Stimulated activated naive B cell treated with anti-CD40 and anti-IgM and Interleukin-4, amounts not matched to agents 10 μg/mL and 1 μg/mL and 100 μg/mL, for 72 hours (primary cell): ENCODE measurements at places on chromosomes 1 and 21.

DNA sequence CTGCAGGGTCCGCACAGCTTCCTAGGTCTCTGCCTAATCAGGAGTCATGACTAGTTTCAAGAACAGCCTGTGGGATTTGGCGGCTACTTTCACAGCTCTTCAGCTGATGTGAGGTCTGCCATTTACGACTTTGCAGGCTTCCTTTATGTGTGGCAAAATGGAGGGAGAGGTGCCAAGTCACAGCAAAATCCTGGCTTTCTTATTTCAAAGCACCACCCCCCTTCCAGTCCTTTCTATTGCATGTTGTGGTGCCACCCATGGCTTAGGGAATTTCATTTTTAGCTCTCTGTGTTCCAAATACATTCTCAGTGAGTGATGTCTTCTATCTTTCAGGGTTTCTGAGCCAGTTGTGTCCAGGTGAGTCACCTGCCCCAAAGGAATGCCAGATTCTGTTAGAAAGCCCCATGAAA lies 75.1 kb upstream of the WLS start:
- no peak for DNase-seq

DNA sequence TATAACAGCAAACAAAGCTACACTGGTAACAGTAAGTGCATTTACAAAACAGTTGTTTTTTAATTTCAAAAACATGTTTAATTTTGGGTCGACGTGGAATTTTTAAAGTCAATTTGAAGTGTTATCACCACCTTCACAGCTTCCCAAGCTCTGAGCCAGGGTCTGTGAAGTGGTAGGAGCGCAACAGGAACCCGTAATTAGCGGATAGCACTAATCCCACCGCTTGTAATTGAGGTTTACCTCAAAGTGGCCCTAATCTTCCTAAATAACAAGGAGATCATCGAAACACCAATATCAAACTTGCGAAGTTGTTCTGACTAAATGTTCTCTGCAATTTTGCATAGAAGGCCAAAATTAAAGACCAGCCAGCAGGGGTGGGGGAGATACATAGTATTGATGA lies 18.8 kb downstream of the LBR start:
- no peak for DNase-seq

- no peak for DNase-seq
Measured at GRCh38 chr1:21143752-21144151, 32.9 kb downstream of the EIF4G3 start.

- DNase-seq, result no peak
Measured at GRCh38 chr21:21029164-21029563, 31.0 kb downstream of the NCAM2 start.

DNA sequence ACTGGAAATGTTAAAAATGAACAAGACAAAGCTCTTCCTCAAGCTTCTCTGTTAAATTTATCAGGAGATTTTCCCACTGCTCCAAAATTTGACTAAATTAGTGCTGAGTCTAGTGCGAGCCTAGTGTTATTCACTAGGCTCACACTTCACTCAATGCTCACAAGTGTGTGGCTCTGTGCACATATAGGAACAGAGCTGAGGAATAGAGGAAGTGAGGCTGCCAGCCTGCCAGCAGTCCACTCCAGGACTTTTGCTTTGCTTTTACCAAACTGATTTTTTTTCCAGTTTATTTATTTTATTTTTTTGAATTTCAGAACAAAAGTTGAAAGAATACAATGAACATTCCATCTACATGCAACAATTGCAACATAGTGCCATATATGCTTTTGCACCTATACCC lies 87.2 kb downstream of the VAV3 start:
- no peak for DNase-seq

DNA sequence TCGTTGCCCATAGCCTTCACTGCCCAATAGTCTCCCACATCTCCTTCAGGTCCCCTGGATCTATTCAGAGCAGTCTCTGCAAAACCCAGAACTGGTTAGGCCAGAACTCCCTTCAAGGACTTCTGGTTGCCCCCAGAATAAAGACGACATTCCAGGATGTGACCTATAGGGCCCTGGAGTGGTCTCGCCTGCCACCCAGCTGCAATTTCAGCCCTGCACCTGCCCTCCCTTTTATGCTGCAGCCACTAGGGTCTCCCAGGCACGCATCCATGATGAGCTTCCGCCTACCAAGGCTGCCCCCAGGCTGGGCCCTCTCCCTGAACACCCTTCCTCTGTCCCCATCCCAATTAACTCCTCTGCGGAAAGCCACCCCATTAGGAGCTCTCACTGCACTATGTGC lies 7.2 kb upstream of the TSPEAR start:
- no peak for DNase-seq

DNA sequence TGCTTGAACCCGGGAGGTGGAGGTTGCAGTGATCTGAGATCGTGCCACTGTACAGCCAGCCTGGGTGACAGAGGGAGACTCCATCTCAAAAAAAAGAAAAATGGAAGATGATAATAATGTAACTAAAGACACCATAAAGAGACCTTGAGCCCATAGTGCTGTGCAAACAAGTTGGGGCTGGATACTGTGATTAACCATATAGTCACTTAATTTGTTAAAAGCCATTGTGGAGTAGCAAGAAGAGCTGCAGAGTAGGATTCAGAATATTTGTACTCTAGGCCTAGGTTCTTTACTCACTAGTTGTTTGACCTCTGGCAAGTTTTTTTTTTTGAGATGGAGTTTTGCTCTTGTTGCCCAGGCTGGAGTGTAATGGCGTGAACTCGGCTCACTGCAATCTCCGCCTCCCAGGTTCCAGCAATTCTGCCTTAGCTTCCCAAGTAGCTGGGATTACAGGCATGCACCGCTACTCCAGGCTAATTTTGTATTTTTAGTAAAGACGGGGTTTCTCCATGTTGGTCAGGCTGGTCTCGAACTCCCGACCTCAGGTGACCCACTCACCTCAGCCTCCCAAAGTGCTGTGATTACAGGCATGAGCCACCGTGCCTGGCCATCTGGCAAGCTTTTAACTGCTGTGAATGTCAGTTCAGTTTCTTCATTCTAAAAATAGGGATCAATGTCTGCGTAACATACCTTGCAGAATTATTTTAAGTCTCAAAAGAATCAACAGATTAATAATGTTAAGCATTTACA lies 12.8 kb downstream of the CAP1 start:
- DNase-seq, result no peak

- no peak for DNase-seq
Measured at GRCh38 chr1:163162381-163162914, 40.3 kb downstream of the RGS5 start.

DNA sequence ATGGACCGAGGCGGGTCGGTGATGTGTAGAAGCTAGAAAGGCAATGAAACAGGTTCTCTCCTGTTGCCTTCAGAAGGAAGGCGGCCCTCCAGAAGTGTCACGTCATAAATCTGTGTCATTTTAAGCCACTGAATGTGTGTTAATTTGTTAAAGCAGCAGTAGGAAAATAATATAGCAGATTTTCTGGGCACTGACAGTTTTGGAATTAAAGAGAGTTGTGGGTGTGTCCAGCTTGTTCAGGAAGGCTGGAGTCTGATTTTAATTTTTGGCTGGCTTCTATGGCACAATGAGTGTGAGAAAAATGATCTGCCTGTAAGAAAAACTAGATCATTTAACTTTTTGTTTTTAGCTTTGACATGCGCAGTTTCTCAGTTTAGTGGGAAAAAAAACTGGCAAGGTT lies 177.3 kb downstream of the EDEM3 start:
- no peak for DNase-seq

GRCh38 chr1:148264374-148265276 lies 112.5 kb upstream of the NBPF11 start:
- no peak for DNase-seq

GRCh38 chr1:198333744-198334143 lies 176.9 kb downstream of the NEK7 start:
- DNase-seq, result no peak

GRCh38 chr1:225652729-225653462 lies at the start of gene ENAH:
Gene ENAH (minus strand): TSS chr1:225653123. CDS start chr1:225652690, 433 bp downstream.
- peak; percentile 31 for DNase-seq

- no peak for DNase-seq
Measured at GRCh38 chr1:15570861-15571260, 14.0 kb downstream of the AGMAT start.

- peak; percentile 81 for DNase-seq
Measured at GRCh38 chr1:117653732-117654492, 48.1 kb downstream of the TENT5C start.

DNA sequence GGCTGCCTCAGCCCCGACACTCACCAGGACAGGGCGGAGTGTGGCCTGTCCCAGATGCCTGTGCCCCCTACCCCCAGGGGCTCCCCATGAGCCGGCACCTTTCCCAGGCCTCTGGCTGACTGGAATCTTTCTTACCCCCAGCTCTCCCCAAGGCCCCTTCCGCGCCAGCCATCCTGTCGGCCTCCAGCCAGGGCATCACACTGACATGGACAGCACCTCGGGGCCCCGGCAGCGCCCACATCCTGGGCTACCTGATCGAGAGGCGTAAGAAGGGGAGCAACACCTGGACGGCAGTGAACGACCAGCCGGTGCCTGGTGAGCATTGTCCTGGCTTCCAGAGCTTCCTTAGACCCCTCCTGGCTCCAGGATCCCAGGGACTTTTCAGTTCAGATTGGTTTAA lies 26.5 kb downstream of the IGFN1 start:
- DNase-seq, result no peak

DNA sequence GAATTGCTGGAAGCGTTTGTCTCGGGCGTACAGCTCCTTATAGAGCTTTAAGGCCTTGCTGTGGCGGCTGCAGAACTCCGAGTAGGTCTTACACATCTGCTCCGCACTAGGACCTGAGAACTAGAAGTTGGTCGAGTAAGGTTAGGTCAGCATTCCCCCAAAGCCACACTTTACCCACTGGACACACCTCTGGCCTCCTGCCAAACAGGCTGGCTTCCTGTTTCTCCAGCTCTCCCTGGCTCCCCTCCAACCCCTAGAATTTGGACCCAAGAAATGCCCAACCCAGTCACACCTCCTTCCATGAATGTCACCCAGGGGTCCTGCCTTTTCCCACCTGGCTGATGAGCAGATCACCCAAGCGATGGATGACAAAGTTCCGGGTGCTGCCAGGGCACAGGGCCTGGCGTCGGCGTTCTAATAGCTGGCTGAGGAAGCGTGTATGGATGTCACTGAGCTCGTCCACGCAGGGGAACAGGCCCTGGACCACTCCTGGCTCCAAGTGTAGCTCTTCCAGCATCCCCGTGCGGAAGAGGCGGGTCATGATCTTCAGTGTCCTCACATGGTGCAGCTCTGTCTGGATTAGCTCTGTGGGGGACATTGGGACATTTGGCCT lies 15.6 kb downstream of the ARHGEF2 start:
- DNase-seq, result no peak

GRCh38 chr1:181557313-181557712 lies 74.0 kb downstream of the CACNA1E start:
- no peak for DNase-seq

DNA sequence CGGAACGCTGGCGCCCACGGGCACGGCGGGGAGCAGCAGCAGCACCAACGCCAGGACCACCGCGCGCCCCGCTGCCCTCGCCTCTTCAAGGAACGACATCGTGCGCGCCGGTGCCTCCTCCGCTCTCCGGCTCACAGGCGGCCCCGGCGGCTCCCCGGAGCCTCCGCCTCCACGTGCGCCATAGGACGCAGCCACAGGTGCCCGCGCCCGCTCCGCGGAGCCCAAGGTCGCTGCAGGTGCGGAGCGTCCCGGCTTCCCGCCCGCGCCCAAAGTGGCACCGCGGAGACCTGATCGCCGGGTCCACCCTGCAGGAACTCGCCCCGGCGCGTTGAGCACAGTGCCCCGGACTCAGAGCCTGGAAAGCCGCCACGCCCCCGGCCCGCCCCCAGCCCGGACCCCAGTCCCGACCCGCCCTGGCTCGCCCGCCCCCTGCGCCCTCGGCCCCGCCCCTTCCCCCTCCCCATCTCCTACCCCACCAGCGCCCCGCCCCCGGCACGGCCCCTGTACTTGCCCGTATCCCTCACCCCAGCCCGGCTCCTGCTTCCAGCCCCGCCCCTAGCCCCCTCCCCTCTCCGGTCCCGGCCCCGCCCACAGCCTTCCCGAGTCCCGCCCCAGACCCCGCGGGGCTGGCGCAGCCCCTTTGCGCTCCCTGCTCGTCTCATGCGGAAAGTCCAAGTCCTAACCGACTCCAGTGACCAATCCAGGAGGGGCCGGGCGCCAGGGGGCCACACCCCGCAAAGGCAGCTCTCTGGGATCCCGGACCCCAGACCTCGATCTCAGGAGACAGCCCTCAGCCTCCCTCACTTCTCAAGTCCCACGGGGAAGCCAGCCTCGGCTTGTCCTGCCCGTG lies at the start of gene MEGF6:
TSS of gene MEGF6 (minus strand) at position 339 of the 850 bp plus-strand sequence. CDS start at position 99, 240 bp downstream.
- no peak for DNase-seq

GRCh38 chr1:107894605-107895004 lies 70.4 kb downstream of the VAV3 start:
- no peak for DNase-seq

GRCh38 chr1:156899956-156900718 lies 6.6 kb downstream of the PEAR1 start:
- DNase-seq, result no peak

GRCh38 chr1:181525104-181525721 lies 41.9 kb downstream of the CACNA1E start:
- no peak for DNase-seq

DNA sequence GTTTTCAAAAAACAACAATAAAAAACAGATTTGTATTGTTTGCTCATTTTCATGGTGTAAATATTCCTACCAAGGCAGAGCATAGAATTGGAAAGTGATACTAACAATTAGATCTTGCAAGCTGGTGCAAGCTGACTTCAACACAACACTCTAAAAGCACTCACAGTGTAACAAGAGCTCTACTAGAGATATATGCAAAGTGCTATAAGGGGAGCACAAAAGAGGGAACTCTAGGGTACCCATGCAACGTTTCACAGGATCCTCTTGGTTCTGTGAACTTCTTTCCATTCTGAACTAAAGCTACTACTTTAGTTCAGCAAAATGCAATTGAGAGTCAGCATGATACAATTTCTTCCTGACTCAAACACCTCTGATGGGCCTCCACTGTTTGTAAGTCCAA lies 78.3 kb downstream of the ATP1B1 start:
- DNase-seq, result no peak

DNA sequence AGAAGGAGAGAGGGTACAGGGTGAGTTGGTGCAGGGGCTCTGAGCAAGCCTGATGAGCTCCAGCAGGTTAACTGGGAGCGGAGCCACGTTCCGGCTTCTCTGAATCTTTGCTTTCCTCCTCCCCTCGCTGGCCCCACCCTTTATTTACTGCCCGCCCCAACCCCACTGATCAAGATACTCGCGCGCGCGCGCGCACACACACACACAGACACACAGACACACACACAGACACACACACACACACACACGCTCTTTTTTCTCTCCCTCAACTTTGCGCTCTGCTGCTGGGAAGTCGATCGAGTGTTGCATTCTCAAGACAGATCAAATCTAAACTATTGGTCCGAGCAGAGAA lies at the start of gene GRIK1:
TSS of gene GRIK1 (minus strand) at position 73 of the 352 bp plus-strand sequence.
- no peak for DNase-seq

DNA sequence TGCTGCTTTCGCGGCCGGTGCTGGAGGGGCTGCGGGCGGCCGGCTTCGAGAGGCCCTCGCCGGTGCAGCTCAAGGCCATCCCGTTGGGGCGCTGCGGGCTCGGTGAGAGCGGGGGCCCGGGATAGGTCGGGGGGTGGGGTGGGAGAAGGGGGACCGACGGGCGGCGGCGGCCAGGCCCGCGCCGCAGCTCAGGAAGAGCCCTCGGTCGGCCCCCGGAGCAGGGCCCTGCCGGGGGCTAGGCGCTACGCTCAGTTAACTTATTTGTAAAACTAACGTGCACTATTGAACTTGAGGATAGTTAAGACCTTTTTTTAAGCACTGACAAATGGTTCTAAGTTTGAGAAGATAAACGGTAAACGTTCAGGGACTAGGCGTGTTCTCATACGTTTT lies 418 bp downstream of the DDX20 start:
- no peak for DNase-seq

GRCh38 chr1:109239409-109240068 lies 9.8 kb upstream of the CELSR2 start:
- DNase-seq, result no peak

- DNase-seq, result peak; percentile 65
Measured at GRCh38 chr1:84996846-84997666, at the start of gene MCOLN2. Gene MCOLN2 (minus strand): TSS chr1:84997113. CDS start chr1:84996872, 241 bp downstream.
